ENCODE measurements at places on chromosomes 4 and X.

GRCh38 chrX:109472939-109473735 is 8.7 kb downstream of the GUCY2F start:
- DNase-seq: peak; percentile 20

GRCh38 chr4:32987111-32987510 is 2266.9 kb downstream of the PCDH7 start:
- DNase-seq: no peak

GRCh38 chr4:157221895-157222770 is 1.6 kb downstream of the GRIA2 start:
- DNase-seq: peak; percentile 51

DNA sequence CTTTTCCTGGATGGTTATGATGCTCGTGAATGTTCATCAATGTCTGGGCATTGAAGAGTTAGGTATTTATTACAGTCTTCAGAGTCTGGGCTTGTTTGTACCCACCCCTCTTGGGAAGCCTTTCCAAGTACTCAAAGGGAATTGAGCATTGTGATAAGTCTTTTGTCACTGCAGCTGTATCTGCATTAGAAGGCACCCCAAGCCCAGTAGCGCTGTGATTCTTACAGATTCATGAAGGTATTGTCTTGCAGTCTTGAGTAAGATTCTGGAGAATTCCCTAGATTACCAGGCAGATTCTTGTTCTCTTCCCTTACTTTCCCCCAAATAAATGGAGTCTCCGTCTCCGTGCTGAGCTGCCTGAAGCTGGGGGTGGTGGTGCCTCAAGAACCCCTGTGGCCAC is 173.4 kb upstream of the HUWE1 start:
- no peak for DNase-seq

GRCh38 chr4:98688411-98689290 is 30.2 kb upstream of the TSPAN5 start:
- DNase-seq: no peak

DNA sequence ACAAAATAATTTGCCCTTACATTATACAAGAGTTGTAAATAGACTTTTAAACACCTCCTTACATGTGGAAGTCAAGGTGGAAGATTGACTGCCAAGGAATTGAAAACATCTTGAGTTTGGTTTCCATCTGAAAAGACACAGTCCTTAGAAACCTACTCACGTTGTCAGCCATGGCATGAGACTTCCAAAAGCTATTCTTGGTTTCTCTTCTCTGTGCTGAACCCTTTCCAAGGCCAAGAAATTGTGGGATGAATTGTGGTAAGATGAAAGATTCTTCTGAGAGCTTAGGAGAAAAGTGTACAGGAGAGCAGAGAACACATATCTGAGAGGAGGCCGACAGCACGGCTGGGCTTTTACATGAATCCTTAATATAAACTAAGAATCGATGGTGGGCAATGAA is 370.0 kb downstream of the FBXW7 start:
- DNase-seq: no peak

GRCh38 chr4:14338585-14339265 is 663.6 kb upstream of the CPEB2 start:
- no peak for DNase-seq

- DNase-seq: peak; percentile 37
Measured at GRCh38 chrX:63784902-63785707, at the start of gene ARHGEF9. Gene ARHGEF9, minus strand, starts transcription at chrX:63785214. Its CDS starts 69 bp downstream, at chrX:63785145.

DNA sequence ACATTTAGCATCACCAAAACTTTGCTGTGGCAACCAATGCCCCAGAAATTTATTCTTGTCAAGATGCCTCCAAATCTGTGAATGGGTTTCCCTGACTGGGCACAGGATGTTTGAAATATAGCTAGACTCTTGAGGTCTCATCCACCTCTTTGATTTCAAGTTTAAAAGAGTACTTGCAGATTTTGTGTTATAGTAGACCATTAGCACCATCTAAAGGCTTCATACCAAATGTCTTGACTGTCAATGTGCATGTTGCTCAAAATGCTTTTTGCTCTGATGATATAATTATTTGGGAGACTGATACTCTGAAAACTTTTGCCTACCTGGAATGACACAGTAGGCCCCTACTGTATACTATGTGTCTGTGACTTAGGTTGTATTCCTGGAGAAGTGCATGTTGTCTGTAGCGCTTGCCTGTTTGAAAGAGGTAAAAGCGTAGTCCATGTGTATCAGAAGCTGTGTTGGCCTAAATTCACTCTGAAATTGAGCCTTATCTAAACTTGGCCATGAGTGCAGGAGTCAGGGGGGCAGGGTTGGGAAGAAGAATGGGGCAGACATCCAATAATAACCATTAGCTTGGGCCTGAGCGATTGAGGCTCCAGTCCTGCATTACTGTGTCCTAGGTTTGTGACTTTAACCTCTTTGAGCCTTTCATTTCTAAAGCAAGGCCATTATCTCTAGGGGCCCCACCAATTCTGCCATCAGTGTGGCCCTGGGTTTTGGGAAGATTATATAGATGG is 33.8 kb downstream of the NDP start:
- no peak for DNase-seq
